ENCODE measurements at places on chromosomes 1 and 21.
A peak's percentile ranks its signal among the peaks of the same experiment; 100 is the strongest.

DNA sequence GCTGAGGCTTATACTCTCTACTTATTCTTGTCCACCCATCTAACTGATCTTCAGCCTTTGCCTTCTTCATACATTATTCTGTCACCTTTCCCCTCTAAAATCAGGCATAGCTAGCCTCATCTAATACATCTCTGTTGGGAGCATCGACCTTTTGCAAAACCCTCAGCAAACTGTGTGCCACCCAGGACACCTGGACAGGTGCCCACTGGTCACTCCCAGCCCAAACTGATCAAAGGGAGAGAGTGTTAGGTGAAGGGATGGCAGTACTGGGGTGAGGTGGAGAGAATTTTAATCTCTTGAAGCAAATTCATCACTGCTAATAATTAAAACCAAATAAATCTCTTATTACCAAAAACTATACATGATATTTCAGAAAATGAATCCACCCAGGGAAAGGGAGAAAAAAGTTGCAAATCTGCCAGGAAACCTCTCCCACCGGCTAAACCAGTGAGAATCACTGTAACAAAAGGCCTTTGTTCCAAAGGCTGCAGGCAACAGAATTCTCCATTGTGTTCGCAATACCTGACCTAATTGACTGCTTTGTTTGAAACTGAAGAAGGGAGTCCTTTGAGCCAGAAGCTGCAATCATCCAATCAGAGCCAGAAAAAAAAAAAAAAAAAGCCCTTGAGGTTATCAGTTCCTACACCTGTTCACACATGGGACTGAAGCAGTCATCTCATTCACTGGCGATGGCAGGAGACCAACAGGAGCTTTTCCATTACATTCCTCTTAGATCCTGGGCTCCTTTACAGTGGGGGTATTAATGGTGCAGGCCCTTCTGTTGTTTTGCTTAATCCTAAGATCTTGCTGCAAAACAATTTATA is 172.6 kb downstream of the APP start:
- DNase-seq, result no peak

DNA sequence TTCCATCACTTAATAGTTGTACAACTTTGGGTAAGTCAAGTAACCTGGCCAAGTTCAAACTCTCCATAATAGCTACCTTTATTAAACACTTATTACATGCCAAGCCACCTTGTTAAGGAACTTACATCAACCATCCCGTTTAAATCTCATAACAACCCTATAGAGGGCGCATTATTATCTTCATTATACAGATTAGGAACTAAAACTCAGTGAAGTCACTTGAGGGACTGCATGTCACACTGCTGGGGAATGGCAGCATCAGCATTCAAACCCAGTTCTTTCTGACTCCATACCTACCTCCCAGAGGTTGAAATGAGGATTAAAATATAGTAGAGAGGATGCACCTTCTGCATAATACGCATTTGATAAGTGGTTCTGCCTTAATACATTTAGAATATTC is 47.1 kb upstream of the PLA2G2C start:
- no peak for DNase-seq

DNA sequence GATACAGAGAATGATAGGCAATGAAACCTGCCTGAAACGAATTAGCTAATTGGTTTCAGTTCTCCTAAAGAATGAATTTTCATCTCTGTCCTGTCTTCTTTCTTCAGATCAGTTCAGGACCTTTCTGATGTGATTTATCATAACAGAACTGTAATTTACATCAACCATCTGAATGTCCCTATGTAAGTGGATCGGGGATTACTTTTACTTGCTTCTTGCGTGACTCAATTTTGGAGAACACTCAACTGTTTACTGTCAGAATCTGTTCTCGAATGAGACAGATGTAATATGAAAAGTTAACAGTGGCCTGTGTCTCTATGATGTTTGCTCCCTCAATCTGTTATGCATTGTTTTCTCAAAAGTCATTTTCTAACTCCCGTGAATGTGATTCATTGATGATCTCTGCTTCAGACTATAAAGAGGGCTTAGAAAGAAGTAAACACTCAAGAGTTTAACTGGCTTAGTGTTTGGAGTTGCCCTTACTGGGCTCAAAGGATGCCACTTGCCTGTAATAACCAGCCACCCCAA is 111.0 kb downstream of the GABPA start:
- DNase-seq, result no peak

DNA sequence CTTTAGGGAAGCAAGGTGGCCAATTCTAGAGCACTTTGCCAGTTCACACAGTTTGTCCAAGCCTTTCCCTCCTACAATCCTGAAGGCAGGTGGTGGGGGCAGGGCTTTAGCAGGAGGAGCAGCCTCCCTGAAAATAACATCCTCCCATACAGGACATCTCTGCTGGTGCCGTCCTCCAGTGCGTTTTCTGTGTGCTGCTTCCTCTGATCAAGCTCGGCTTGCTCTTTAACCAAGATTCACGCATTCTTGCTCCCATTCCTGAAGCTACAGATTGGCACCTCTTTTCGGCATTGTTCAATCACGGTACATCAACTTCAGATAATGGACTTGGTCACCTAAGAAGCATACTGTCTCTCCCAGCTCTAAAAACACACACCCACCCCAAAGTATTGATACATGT is 7.5 kb upstream of the DPT start:
- DNase-seq, result no peak

GRCh38 chr1:115506924-115507589 is 134.7 kb upstream of the VANGL1 start:
- no peak for DNase-seq

- no peak for DNase-seq
Measured at GRCh38 chr1:90045853-90046563, 51.1 kb downstream of the ZNF326 start.

DNA sequence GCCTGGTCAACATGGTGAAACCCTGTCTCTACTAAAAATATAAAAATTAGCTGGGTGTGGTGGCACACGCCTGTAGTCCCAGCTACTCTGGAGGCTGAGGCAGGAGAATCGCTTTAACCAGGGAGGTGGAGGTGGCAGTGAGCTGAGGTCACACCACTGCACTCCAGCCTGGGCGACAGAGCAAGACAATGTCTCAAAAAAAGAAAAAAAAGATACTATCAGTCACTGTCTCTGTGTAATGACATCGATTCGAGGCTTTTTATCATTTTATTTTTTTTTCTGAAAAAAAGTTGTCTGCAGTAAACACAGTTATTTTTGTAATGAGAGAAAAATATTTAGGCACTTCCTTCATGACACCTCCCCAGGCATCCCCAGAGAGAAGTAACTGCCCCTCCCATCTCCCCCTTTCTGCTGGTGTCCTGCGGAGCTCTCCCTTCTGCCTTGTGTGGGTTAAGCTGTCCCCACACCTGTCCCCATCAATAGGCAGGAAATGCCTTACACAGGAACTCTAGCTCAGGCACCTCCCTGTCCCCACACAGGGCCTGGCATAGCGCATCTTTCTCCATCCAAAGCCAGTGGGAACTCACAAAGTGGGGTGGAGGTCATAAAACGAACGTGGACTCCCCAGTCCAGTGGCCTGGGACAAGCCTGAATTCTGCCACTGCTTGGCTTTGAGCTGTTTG is 132.0 kb downstream of the SYF2 start:
- DNase-seq, result no peak

DNA sequence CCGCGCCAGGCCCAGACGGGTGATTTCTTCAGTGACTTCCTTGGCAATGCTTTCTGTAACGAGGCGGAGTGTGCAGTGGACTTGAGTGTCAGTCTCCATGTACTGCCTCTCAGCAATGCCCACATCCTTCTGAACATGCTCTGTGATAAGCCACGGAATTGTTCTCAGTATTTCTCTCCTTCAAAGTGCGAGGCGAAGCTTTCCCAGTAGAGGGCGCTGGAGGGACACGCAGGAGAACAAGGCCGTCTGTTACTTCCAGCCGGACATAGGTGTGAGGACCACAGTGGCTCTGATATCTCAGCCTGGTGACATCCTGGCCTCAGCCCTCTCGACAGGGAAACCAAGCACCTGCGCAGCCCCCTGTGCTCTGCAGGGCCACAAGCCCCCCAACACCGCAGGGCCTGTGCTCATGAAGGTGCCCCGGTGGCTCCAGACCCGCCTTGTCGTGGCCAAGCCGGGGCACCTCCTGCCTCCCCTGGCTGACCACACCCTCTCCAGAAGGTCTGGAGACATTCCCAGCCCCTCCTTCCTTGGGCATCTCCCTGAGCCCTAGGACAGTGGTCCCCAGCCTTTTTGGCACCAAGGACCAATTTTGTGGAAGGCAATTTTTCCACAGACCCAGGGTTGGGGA is 46.1 kb upstream of the BACE2 start:
- DNase-seq, result peak; percentile 48

DNA sequence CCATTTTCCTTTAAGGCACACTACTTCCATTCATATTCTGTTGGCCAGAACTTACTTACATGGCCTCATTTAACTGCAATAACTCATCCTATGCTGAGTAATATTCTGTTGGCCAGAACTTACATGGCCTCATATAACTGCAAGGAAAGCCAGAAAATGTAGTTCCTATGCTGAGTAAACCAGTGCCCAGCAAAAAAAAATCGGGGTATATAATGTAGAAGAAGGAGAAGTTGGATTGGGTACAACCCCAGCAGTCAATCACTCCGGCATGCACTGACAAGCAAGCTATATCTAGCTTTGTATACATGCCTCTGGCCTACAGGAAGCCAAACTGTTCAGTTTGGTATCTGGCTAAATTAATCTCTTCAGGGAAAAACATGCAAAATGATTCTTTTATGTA is 39.4 kb upstream of the PPIH start:
- no peak for DNase-seq

DNA sequence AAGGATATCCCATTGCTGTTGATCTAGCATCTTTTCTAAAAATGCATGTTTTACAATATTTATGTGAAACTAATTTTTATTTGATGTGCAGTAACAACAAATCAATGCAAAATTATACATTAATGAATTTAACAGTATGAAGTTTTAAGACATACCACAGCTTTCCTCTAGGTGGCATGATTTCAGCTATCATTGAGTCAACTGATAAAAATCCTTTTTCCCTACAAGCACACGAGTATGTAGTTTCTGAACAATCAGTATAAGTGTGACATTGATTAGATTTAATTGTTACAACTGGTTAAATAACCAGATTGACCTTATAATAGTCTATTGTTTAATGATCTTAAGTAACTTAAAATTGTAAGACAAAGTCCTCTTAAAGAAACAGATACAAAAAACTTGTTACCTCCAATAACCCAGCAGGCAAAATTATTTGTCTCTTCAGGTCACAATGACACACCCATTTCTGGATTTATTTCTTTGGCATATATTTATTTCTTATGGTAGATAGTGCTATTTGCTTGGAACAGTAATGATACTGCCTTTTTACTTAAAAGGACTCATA is 5.8 kb upstream of the TGFB2 start:
- DNase-seq, result no peak

- no peak for DNase-seq
Measured at GRCh38 chr21:33108228-33108627, 38.3 kb downstream of the OLIG1 start.

Measured in left renal cortex interstitium (tissue), 4 donors.